Smooth muscle cell of bladder (primary cell): ENCODE measurements at places on chromosomes 4 and X. TPM values are rescaled to one million over a fixed set of nuclear protein-coding genes. Genes with fewer than 3 reads are reported as not detected.

RTL5 gene
- total RNA-seq: 0.85 and 1.6 TPM in 2 replicates

ADH4 gene
- total RNA-seq: not detected in 2 replicates

PITX2 gene
- total RNA-seq: 11.0 and 16.2 TPM in 2 replicates

SOX3 gene
- total RNA-seq: not detected in 2 replicates

JADE3 gene
- 2.7 and 5.1 TPM in 2 replicates for total RNA-seq

PAGE4 gene
- not detected in 2 replicates for total RNA-seq

PRRG1 gene
- 11.1 and 13.1 TPM in 2 replicates for total RNA-seq
